ENCODE measurements at places on chromosomes 11 and 22.

DNA sequence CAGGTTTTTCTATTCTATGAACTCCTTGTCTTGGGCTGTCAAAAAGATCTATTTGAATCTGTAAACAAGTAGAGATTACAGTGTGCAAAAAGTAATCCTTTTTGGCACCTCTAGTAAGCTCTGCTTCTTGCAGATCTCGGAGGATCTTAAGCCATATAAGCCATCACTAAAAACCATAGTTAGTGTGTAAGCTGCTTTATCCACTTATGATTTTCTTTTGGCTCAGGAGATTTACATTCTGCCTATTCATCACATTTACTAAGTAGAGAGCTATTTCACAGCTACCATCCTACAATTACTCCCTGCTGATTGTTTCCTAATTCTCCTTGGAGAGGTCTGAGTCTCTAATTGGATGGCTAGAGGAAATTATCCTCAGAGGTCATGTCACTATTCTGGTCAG, 385.7 kb downstream of the AASDHPPT start:
- peak; percentile 33 for DNase-seq

- DNase-seq: peak; percentile 88
Measured at GRCh38 chr22:31230871-31231621, 18.9 kb downstream of the LIMK2 start.

GRCh38 chr11:103676413-103676812, 360.0 kb upstream of the DDI1 start:
- DNase-seq: no peak

GRCh38 chr11:131693756-131694155, 323.3 kb downstream of the NTM start:
- no peak for DNase-seq

DNA sequence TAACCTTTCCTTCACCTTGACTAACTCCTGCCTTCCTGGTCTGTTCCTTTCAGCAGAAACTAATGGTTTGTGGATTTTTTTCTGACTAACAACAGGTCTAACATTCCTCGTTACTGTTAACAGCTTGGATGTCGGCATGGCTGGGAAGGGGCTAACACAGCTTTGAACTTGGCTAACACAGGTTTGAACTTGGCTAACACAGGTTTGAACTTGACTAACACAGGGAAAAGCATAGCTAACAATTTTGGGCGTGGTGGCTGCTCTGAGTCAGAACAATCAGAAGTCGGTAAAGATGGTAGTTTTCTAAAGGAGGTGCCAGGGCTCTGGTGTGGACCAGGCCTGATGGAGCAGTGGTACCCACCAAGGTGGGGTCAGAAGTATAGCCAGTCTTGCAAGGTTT, 16.1 kb downstream of the MIAT start:
- peak; percentile 22 for DNase-seq

DNA sequence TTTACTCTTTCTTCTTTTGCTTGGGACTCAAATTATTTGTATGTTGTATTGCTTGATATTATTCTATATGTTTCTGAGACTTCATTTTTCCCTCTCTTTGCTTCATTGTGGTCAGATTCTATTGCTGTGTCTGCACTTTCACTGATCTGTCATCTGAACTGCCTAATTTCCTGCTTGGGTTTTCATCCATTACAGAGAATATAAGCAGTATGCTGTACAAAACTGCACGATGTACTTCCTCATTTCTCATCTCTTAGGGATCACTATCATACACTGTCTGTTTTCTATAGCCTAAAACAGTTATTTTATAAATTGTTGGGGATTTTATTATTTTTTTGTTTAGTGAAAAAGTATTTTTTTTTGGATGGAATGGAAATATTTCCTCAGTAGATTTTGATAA, 736.7 kb upstream of the ANO5 start:
- no peak for DNase-seq

- DNase-seq: peak; percentile 55
Measured at GRCh38 chr11:122112470-122113365, 3.3 kb downstream of the BLID start.

DNA sequence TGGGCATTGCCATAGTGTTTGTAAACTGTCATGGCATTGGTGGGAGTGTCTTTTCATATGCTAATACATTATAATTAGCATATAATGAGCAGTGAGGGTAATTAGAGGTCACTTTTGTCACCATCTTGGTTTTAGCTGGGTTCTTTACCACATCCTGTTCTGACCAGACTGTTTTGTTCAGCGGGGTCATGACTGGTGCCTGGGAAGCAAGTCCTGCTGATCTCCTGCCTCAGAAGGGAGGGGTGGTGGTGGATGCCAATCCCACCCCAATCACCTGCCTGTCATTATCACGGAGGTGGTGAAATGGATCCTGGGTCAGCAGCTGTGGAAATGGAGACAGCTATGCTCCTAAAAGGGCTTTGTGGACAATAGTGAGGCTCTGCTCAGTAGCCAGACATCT, 31.2 kb downstream of the IL18 start:
- DNase-seq: no peak

DNA sequence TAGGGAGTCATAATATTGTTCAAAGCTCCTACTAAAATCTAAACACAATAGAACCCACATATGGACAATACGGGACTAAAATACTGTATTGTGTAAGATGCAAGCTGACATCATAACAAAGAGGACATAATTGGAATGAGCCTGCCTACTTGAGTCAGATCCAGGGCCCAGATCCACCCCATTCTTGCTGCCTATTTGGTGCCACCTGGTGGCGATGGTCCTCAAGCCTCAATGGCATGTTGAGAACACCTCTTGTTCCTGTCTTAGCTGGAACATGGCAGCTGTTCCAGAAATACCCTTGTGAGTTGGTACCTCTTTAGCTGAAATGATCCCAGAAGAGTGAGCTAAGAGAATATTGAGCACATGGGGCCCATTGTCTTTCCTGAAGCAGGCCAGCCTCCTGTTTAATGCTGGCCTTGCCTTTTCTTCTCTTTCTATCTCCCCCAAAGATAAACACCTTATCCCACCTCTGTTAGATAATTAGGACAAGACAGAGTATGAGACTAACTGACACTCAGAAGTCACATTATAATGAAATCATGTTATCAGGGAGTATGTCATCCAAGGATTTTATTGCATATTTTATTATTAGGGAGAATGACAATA, 680.9 kb upstream of the ANO5 start:
- DNase-seq: peak; percentile 13

DNA sequence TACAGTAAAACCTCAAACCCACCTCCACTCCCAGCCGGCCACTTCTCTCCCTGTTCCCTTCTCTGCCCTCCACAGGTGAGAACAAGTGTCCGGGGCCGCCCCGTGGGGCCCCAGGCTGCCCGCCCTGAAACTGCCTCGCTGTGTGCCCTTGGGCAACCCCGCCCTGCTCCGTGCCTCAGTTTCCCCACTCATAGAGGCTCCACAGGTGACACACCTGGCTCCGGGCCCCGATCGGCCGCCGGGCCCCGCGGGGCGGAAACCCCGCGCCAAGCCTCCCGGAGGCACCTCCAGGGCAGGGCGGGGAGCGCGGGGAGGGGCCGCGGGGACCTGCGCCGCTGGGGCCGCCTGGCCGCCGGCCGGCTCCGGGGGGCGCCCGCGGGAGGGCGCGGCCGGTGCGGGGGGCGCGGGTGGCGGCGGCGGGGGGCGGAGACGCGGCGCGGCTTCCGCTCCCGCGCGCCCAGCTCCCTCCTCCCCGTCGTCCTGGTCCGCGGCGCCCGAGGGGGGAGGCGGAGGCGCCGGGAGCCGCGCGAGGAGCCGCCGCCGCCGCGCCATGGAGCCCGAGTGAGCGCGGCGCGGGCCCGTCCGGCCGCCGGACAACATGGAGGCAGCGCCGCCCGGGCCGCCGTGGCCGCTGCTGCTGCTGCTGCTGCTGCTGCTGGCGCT, at the start of gene LRP5:
TSS of gene LRP5 (plus strand) at position 475 of the 663 bp plus-strand sequence. CDS start at position 599, 124 bp downstream.
- no peak for DNase-seq

DNA sequence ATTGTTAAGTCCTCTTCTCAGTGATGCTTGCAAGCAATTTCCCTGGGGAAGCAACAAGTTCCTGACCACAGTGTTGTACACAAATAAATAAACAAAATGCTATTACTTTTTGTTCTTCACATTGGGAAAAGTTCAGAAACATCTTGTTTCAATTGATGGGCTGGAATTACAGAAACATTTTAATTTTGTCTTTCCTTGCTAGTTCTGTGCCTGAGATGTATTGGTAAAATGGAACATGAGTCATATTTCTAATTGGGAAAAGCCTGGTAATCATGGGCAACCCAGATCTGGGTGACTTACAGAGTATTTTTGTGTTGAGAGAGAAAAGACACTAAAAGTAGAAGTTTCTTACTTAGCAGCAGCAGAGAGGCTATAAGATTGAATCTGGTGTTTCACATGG, 576 bp upstream of the BLID start:
- no peak for DNase-seq

DNA sequence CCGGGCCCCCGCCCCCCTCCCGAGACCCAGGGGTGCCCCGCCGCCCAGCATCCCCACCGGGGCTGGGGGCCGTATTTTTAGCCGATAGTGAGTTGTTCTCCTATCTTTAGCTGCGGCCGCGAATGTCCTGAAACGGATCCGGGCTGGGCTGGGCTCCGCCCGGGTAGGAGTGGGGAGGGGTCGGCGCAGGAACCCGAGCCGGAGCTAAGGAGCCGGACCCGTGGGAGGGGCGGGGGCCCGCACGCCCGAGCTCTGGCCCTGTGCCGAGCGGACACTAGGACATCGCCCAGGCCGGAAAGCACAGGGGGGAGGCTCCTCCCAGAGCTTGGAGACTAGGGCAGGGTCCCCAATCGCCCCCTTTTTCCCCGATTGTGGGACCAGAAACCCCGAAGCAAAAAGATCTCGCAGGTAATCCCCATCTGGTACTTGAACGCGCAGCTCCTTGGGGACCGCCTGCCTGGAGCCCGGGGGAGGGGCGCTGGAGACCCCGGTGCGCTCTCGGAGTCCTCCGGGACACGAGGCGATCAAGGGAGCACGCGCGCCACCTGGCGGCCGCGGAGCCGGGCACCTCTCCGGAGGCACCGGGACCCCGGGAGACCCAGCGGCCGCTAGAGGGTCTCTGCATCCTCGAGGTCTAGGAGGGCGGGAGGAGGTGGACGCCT, 669 bp downstream of the CDC42EP2 start:
- DNase-seq: peak; percentile 71

DNA sequence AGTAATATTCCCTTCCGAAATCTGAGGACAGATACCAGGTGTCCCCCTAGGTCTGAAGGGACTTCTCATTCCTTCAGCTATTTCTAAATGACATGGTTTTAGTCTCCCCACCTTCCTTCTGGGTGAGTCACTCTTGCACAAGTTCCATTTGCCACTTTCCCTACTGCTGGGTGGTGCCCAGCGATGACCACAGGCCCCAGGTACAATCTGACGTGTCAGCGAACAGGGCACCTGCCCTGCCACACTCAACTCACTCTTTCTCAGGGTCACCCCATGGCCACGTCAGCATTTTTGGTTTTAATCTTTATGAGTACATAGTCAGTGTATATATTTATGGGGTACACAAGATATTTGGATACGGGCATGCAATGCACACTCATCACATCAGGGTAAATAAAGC, 17.2 kb downstream of the POU2AF1 start:
- DNase-seq: no peak

GRCh38 chr11:126337126-126337473, 18.4 kb upstream of the ST3GAL4 start:
- no peak for DNase-seq

- no peak for DNase-seq
Measured at GRCh38 chr22:24947881-24948280, 1.4 kb upstream of the LHFPL7 start.

DNA sequence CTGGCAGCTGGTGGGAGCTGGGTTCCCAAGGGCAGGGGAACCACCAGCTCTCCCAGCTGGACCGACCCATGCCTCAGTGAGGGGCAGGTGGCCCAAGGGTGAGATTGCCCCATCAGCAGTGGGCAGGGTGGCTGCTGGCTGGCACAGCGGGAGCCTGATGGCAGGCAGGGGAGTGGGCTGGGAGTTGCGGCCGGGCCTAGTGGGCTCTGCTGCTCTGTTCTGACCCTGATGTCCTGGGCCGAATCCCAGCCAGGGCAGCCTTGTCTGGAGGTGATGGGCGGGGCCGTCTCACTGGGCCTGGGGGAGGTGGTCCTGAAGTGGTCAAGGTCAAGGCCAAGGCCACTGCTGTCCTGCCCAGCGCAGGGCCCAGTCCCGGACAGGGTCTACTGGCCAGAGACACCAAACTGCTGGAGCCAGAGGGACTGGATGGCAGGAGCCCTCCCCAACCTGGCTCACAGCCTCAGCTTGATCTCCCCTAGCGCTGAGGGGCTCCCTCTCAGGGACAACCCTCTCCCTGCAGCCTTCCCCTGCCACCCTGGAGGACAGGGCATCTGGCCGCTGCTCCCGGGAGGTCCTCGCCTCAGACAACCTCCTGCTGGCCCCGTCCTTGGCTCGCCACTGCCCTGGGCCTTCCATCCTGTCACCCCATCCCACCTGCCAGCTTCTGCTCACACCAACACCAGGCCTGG, 26.5 kb upstream of the PPARA start:
- DNase-seq: no peak

DNA sequence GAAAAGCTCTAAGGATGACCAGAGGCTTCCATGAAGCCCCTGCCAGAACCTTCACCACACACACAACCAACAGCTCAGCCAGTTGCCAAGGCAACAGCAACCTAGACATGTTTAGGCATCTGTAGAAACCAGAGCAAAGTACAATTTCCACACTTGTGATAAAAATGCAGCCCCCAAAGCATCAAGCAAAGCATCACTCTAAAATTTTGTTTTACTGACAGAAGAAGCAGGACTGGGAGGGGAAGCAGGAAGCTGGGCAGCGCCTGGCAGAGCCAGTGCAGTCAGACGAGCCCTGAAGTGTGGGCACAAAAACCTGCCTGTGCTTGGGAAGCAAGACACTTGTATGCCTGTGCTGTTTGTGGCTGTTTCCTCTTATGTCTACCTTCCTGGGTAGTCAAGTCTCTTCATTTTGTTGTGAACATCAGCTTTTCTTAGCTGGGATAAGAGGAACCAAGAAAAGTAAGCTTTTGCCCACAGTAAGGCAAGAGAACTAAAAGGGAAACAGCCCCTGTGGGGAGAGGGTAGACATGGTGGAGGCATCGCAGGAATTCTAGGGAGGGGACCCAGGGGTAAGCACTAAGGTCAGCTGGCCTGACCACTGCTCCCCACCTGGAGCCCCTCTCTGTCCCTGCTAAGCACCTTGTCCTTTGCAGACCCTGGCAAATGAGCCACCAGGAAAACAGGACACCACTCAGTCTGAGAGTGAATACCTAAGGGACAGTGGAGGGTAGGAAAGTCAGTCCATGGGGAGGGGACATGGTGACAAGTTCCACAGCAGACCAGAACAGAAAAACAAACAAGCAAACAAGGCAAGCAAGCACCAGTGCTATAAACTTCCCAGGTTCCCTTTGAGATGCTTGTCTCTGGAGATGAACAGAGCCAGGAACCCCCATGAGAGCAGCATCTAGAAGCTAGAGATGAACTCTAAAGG, 13.4 kb downstream of the PACSIN2 start:
- DNase-seq: peak; percentile 63

- DNase-seq: peak; percentile 25
Measured at GRCh38 chr22:28914201-28914600, 30.8 kb downstream of the ZNRF3 start.

DNA sequence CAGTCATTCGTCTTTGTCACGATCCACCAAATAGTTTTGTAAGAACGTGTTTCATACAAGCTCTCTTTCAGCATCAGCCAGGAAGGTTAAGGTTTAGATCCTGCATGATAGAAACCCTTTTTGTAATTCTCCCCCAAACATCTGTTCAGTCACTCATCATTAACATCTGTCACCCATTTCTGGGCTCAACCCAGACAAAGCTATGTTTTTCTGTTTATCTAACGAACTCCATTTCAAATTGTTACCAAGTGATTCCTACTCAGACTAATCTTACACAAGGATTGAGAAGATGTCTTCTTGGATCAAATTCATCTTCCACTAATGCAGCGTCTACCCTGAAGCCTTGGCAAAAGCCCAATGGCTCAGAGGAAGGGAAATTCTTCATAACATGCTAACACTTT, 58.8 kb downstream of the FZD4 start:
- peak; percentile 79 for DNase-seq

Data from choroid plexus epithelial cell (primary cell).